ENCODE measurements at places on chromosomes 13 and 19.

DNA sequence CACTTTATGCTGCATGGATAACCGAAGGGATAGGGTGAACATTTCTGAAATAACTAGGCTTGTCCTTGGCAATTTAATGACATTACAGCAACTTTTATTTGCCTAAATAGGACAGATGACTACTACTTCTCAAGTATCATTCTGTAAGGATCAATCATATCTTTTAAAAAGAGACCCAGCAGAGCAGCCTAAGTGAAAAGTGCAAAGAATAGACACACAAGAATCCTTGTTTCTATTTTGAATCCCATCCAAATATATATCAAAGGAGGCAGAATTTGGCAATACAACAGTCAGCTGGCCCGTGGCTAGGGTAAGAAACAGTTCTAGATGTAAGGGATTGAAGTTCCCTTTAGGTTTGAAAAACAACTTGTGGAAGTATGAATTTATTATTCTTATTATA is 6.9 kb downstream of the THSD1 start:
- DNase-seq: no peak

GRCh38 chr19:29546583-29547190 is 20.9 kb downstream of the VSTM2B start:
- no peak for DNase-seq

GRCh38 chr13:98710521-98710920 is 42.0 kb downstream of the SLC15A1 start:
- DNase-seq: no peak

DNA sequence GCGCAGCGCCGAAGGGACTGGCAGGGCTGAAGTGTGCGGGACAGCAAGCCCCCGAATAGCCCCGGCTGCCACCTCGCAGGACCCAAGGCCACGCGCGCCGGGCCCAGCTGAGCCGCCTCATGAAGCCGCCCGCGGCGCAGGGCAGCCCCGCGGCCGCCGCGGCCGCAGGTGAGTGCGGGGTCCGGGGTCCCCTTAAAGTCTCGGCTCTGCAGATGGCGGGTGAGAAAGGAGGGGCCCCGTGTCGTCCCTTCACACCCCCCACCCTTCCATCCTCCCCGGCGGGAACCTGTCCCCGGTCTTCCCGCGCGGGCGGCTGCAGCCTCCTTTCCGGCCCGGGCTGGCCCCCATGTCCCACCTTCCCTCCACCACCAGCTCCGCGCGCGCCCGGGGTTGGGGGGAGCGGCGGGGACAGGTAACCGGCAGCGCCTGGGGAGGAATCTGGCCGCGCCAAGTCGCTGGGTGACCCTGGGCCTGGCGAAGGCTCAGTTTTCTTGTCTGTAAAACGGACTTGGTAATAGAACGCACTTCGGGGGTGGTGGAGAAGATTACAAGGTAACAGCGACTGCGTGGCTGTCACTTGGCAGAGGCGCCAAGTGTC is 338 bp downstream of the RGCC start:
- no peak for DNase-seq

- DNase-seq: no peak
Measured at GRCh38 chr19:7677669-7678311, 900 bp downstream of the MCEMP1 start.

GRCh38 chr13:40189426-40189825 is 477.0 kb downstream of the FOXO1 start:
- DNase-seq: no peak

- no peak for DNase-seq
Measured at GRCh38 chr19:21593934-21594820, 88.8 kb downstream of the ZNF429 start.

GRCh38 chr19:47765523-47766358 is 12.8 kb upstream of the SELENOW start:
- DNase-seq: peak; percentile 63

DNA sequence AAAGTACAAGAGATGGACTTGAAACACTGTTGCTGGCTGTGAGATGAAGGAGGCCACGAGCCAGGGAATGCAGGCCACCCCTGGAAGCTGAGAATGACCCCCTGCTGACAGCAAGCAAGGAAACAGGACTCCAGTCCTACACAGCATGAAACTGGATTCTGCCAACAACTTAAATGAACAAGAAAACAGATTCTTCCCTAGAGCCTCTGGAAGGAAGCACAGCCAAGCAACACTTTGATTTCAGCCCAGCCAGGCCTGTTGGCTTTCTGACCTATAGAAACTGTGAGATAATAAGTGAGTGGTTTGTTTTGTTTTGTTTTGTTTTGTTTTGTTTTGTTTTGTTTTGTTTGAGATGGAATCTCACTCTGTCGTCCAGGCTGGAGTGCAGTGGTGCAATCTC is 105.3 kb upstream of the CACNA1A start:
- DNase-seq: no peak

Measured in midbrain (tissue), 1 donor.